ENCODE measurements at places on chromosomes 1 and 21. TPM values are rescaled to one million over a fixed set of nuclear protein-coding genes. Genes with fewer than 3 reads are reported as not detected.

SNX7 gene
- 23.9 TPM for total RNA-seq

FCRL4 gene
- total RNA-seq: not detected

TCP10L gene
- 0.86 TPM for total RNA-seq

OR2T2 gene
- not detected for total RNA-seq

SPATA46 gene
- not detected for total RNA-seq

FASLG gene
- total RNA-seq: not detected

CTBS gene
- 5.8 TPM for total RNA-seq

FCGR2B gene
- total RNA-seq: not detected

TSTD1 gene
- total RNA-seq: 0.44 TPM

All from A549 treated with Hydrocortisone at 1 μM for 4 hours (cell line).